RWPE1 (cell line): ENCODE measurements at places on chromosomes 2 and 18.
A peak's percentile ranks its signal among the peaks of the same experiment; 100 is the strongest.

DNA sequence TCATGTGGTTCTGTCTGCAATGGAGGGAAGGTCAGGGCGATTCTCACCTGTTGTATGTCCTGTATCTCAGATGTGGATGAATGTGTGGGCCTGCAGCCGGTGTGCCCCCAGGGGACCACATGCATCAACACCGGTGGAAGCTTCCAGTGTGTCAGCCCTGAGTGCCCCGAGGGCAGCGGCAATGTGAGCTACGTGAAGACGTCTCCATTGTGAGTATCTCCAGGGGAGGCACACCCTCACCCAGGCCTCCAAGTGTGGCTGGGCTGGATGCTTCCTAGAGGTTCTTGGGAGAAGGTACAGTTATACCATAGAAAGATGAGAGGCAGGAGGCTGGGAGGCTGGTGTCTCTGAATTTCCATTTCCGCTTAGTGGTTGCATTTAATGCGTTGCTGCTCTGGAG is 46.9 kb downstream of the FBLN7 start:
- DNase-seq = no peak

DNA sequence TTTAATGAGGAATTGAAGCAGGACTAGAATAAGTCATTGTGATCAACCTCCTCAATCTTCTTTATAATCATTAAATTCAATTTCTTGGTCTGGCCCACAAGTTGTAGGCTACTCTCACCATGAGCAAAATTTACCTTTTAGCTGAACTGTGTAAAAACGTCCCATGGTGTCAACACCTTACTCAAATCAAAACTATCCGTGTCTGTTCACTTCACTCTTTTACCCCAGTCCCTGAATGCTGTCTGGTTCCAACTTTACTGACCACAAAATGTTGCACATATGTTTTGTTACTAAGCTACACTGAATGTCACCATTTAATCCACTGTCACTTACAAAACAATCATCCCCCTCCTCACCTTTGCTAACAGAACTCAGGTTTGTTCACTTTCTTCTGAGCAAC is 951.6 kb upstream of the SLC39A10 start:
- DNase-seq = no peak

DNA sequence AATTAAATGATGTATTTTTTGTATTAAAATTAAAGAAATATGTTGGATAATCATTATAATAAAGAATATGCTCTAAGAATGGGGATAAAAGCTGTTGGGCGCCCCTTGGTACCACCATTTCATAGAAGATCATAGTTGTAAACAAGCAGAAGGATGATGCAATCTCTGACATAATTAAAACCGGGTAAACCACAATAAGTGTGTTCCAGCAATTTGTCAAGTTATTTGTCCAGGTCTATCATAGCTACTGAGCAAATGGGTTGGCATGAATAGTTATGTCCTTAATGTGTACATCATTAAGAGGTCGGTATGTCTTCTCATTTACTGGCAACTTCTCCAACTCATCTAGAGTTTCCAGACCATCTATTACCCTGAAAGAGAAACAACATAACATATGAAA is 6.7 kb upstream of the CLK1 start:
- no peak for DNase-seq

GRCh38 chr18:31819106-31819924 is 58.6 kb upstream of the SLC25A52 start:
- DNase-seq = peak; percentile 9

- no peak for DNase-seq
Observed at GRCh38 chr2:147888680-147889079, 43.9 kb downstream of the ACVR2A start.

DNA sequence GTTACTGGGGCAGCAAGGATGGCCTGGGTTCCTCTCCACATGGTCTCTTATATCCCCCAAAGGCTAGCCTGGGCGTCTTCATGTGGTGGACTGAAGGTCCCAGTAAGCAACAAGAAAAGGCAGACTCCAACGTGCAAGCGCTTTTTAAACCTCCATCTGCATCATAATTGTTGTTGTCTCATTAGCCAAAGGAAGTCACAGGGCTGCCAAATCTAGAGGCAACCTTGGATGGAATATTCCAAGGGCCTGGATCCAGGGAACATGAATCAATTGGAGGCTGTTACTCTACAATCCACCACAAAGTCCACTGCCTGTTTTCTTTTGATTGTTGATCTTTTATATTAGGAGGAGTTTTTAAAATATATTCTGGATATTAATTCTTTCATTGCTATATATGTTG is 118.8 kb downstream of the SH3RF3 start:
- DNase-seq = no peak
